ENCODE measurements at places on chromosomes 11 and 22. TPM values are rescaled to one million over a fixed set of nuclear protein-coding genes. Genes with fewer than 3 reads are reported as not detected.

- no peak for DNase-seq
- H3K27ac ChIP-seq, result no peak overlapping the region
- no peaks in the 10 kb centered on the region for H3K36me3 ChIP-seq
- H3K27me3 ChIP-seq, result no peaks in the 10 kb centered on the region
- H3K4me1 ChIP-seq, result peaks cover 6% of the 10 kb centered on the region
Observed at GRCh38 chr22:28900379-28900925, 17.1 kb downstream of the ZNRF3 start.

DNA sequence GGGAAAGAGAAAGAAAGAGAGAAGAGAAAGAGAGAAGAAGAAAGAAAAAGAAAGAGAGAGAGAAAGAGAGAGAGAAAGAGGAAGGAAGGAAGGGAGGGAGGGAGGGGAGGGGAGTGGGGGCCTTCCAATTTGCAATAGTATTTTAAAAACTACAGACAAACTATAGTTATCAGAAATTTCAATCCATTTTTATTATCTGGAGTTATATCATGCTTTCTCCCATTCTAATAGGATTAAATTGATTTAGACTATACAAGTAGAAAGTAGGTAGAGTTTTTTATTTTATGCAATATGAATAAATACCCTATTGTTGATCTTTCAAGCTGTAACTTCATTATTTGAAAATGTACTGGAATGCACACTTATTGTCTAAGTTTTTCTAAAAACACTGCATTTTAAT, 70.2 kb upstream of the CEP126 start:
- H3K4me3 ChIP-seq, result no peak overlapping the region
- no peaks in the 10 kb centered on the region for H3K27me3 ChIP-seq
- H3K36me3 ChIP-seq, result no peaks in the 10 kb centered on the region
- no peak overlapping the region for H3K27ac ChIP-seq
- H3K4me1 ChIP-seq, result no peaks in the 10 kb centered on the region

DNA sequence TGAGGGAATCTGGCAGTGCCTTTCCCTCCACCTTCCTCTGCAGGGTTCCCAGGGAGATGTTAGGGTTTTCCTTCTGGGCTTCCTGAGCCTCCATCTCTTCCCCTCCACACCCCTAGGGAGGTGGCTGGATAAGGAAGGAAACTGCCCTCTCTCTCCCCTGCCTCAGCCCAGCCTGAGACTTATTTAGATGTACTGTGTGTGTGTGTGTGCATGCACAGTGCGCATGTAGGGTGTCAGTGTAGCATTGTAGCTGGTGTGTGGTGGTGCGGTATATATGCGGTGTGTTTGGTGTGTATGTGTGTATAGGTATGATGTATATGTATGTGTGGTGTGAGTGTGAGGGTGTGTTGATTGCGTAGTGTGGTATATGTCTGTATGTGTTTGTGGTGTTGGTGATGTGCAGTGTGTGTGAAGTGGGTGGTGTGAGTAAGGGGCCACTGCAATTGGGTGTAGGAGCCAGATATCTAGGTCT, 1.5 kb downstream of the FXYD6 start:
- no peaks in the 10 kb centered on the region for H3K36me3 ChIP-seq
- no peak overlapping the region for H3K4me3 ChIP-seq
- peaks cover 59% of the 10 kb centered on the region for H3K27me3 ChIP-seq
- no peak overlapping the region for H3K27ac ChIP-seq

JAML gene
- 0.39 TPM for total RNA-seq

ACRV1 gene
- 0.26 TPM for total RNA-seq

MEI1 gene
- total RNA-seq, result 0.18 TPM
